ENCODE measurements at places on chromosomes 4 and X. TPM values are rescaled to one million over a fixed set of nuclear protein-coding genes. Genes with fewer than 3 reads are reported as not detected.

GRCh38 chrX:87434618-87435017 lies 83.0 kb upstream of the KLHL4 start:
- no peak for DNase-seq

- no peak for DNase-seq
Observed at GRCh38 chr4:148857239-148857972, 415.2 kb upstream of the NR3C2 start.

DNA sequence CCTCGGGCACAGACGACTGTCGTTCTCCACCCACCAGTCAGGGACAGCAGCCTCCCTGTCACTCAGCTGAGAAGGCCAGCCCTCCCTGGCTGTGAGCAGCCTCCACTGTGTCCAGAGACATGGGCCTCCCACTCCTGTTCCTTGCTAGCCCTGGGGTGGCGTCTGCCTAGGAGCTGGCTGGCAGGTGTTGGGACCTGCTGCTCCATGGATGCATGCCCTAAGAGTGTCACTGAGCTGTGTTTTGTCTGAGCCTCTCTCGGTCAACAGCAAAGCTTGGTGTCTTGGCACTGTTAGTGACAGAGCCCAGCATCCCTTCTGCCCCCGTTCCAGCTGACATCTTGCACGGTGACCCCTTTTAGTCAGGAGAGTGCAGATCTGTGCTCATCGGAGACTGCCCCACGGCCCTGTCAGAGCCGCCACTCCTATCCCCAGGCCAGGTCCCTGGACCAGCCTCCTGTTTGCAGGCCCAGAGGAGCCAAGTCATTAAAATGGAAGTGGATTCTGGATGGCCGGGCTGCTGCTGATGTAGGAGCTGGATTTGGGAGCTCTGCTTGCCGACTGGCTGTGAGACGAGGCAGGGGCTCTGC lies 7.9 kb upstream of the MSANTD1 start:
- DNase-seq: no peak

- DNase-seq: no peak
Observed at GRCh38 chr4:112203593-112203992, 28.0 kb upstream of the AP1AR start.

DNA sequence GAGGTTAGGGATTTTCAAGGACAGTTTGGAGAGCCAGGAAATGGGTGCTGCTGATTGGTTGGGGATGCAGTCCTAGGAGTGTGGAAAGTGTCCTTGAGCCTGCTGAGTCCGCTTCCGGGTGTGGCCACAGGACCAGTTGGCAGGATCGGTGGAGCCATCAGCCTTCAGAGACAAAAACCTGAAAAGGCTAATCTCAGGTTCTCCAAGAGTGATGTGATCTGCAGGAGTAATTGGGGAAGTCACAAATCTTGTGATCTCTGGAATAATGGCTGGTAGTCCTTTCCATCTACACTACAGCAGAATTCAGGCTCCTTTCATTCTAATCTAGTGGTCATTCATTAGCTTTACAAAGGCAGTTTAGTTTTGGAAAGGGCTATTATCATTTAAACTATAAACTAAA lies 55.9 kb upstream of the BMP2K start:
- DNase-seq: no peak

DNA sequence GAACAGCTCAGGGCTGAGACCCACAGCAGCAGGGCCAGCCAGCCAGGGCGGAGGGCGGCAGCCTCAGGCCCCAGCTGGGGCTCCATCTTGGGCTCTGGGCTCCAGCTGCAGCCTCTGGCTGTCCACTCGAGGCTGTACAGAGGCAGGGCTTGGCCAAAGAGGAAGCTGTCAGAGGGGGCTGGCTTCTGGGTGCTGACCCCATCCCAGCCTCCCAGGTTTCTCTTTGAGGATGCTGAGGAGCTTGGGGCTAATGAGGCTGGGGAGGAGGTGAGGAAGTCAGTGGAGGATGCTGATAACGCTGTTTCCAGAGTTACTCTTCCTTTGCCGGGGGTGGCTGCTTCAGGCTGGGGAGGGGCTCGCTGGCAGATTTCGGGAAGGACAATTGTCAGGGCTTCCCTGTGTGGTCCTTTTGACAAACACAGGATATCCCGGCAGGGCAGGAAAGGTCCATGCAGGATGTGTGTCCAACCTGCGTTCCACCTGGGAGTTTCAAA lies at the start of gene DIPK2B:
Gene DIPK2B (minus strand): TSS at position 136 of the 494 bp plus-strand sequence. CDS start 50 bp downstream, at position 86.
- peak; percentile 43 for DNase-seq

- DNase-seq: no peak
Observed at GRCh38 chr4:147969573-147970385, 237.9 kb downstream of the ARHGAP10 start.

The TECRL gene
- total RNA-seq: 1,034 TPM

The CXCL3 gene
- total RNA-seq: 0.75 TPM
